ENCODE measurements at places on chromosomes 1 and 21.

DNA sequence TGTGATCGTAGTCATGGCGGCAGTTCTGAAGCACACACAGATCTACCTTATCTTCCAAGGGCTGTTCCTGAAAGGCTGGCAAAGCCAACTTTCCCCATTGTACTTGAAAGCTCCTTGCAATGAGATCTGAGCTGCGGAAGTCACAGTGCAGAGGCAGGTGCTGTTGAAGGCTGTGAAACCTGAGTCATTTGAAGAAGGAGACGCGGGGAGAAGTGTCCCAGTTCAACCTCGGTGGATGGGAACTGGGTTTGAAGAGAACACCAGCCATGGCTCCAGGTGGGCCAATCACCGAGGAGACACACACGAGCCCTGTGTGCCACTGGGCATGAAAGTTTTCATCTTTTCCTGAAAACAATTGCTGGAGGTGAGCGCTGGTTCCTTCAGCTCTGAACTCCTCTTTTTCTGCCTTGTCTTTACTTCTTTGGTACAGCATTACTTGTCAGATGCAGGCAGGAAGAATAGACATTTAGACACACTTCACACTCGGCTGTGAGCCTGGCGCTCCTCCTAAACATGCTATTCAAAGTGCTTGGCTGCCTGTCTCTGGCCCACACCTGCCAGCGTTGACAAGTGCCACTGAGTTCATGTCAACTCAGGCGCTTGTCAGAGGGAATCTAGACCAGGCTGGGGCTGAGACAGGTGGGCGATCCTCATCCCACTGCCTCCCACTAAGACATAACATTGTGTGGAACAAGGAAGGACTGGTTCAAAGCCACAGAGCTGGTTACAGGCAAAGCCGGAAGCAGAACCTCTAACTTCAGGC, 25.7 kb upstream of the PDE9A start:
- no peak for DNase-seq

GRCh38 chr1:230231774-230232145, 164.7 kb downstream of the GALNT2 start:
- DNase-seq, result no peak

- no peak for DNase-seq
Measured at GRCh38 chr1:8386247-8386646, 68.3 kb downstream of the SLC45A1 start.

GRCh38 chr21:44966135-44967081, 26.6 kb downstream of the SLX9 start:
- no peak for DNase-seq

- no peak for DNase-seq
Measured at GRCh38 chr1:36881541-36881940, 152.8 kb downstream of the GRIK3 start.

- DNase-seq, result no peak
Measured at GRCh38 chr1:43797891-43798290, 90.6 kb downstream of the ST3GAL3 start.

DNA sequence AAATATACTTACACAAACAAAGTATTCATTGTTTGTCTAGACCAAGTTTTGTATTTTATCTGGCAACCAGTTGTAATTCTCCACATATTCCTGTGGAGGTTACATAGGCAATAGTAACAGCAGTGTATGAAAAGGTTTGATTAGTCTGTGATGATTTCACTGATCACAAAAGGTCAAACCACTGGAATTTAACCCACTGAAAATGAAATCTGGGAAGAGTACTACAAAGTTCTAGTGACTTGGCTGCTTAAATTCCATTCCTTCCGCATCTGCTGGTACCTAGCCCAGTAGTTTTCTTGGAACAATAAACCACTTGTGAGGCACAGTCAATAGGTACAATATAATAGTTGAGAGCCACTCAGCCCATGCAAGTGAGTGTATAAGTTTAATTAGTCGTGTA, 205.4 kb downstream of the NFIA start:
- no peak for DNase-seq

DNA sequence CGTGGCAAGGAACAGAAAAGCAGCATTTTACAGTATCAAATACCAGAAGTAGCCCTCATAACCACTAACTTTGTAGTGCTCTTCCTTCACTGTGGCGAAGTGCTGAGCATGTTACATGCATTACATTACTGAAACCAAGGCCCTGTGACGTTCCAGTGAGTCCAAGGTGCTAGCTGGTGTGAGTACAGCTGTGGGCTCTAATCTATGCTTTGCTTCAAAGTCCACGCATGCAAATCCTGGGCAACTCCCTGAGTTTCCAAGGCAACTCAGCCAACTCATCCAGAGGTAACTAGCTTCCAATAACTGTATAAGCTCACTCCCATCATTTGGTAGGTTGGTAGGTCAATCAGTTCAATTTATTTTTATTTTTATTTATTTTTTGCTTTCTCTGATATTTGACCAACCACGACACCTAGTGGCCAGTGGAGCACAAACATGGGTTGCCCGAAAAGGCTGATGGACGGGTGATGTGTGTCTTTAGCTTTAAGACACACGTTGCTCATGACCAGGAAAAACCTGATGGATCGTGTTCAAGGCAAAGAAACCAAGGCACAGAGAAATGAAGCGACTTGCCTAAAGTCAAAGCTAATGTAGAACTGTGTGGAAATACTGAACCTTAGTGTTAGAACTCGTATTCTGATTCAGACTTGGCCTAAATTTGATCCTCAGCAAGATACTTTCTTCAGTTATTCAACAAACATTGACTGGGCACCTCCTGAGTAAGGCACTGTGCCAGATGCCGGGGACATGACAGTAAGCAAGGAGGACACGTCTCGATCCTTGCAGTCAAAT, 73.0 kb downstream of the GNG12 start:
- peak; percentile 71 for DNase-seq

DNA sequence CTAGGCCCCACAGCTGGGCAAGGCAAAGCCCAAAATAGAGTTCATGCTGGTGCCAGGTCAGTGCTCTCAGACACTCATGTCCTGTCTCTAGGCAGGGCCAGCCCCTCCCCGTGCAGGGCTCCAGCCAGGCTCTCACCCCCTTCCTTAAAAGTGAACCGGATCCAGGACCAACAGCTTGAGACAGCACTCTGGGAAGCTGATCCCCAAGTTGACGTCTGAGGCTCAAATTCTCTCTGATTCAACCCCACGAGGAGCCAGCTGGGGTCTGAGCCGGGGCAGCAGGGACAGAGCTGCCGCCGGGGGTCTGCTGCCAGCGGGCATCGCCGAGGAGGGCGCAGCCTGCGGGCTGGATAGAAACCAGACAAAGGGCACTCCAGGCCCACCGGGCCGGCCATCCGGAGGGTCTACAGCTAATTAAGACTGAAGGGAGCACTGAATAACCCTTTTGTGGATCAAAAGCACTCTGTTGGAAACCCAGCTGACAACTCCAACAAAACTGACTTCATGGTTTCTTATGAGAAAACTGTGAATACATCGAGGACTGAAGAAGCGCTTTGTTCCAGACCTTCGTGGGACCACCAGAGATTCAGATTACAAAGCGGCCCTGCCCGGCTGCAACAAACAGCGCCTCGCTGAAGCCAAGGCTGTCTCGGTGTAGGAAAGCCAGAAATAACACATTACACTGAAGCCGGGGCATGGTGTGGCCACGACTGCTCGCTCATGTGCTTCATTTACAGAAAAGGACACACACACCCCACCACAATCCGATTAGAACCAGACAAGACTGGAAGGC, 95.8 kb downstream of the PSMG1 start:
- no peak for DNase-seq

- no peak for DNase-seq
Measured at GRCh38 chr1:183881387-183882131, 76.6 kb downstream of the RGL1 start.

DNA sequence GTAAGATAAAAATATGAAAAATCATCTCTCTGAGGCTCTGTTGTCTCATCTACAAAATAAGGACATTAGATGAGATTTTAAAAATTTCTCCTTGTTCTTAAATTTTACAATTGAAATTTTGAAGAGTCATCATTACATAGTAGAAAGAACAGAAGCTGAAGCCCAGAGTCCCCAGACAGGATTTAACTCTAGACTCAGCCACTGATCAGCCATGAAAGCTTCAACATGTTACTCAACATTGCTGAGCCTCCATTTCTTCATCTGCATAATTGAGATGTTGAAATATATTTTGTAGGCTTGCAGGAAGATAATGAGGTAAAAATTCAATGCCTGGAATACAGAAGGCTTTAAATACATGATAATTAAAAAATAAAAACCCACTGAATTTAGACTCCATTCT, 633.3 kb downstream of the LMO4 start:
- no peak for DNase-seq

GRCh38 chr1:229689273-229689672, 63.2 kb downstream of the URB2 start:
- DNase-seq, result no peak

DNA sequence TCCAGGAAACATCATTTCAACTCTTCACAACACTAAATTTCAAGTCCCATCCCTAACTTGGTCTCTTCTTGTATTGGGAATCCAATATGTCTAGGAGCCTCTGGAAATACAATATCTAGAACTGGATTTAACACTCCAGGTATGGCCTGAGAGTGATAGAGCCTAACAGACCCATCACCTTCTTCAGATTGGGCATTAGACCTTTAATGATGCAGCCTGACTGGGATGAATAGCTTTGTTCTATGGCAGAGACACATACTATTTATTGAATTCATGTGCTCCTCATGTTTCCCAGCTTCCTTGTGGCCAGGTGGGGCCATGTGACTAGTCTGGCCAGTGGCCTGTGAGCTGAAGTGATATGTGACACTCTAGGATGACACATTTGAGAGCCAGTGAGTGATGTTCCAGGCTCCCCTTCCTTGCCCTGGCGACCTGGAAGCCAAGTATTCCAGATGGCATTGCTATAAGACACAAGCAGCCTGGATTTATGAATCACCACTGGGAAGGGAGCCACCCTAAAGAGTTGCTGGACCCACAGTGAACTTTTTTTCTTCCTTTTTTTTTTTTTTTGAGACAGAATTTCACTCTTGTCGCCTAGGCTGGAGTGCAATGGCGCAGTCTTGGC, 31.0 kb upstream of the POU3F1 start:
- no peak for DNase-seq

DNA sequence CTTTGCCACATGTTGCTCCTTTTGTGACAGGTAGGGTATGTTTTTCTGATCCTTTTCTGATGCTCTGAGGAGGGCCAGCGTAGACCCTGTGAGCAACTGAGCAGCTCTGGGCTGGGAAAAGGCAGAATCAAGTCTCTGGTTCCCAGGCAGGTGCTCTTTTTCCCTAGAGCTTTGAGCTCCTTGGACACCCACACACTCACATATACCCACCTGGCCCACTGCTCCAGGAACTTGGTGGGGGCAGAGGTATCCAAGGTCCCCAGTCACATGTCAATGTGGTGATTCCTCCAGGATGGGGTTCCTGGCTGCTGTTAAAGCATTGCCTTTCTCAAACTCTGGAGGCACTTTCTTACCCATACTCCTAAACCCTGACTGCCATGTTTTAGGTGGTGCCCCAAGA, 5.4 kb downstream of the CD2 start:
- no peak for DNase-seq

DNA sequence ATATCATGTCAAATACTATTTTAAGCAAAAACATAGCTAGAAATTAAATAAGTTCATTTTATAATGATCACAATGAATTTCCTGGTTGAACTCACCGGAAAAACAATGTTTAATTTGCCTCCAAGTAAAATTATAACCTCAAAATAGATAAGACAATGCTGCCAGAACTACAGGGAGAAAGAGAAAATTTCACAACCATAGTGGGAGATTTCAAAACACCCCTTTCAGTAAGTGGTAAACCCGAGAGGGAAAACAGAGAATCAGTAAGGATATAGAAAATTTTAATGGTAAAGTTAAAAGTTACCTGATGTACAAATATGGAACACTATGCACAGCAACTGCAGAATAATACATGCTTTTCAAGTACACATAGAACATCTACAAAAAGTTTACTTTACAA, 43.2 kb upstream of the PLA2G4A start:
- DNase-seq, result no peak

DNA sequence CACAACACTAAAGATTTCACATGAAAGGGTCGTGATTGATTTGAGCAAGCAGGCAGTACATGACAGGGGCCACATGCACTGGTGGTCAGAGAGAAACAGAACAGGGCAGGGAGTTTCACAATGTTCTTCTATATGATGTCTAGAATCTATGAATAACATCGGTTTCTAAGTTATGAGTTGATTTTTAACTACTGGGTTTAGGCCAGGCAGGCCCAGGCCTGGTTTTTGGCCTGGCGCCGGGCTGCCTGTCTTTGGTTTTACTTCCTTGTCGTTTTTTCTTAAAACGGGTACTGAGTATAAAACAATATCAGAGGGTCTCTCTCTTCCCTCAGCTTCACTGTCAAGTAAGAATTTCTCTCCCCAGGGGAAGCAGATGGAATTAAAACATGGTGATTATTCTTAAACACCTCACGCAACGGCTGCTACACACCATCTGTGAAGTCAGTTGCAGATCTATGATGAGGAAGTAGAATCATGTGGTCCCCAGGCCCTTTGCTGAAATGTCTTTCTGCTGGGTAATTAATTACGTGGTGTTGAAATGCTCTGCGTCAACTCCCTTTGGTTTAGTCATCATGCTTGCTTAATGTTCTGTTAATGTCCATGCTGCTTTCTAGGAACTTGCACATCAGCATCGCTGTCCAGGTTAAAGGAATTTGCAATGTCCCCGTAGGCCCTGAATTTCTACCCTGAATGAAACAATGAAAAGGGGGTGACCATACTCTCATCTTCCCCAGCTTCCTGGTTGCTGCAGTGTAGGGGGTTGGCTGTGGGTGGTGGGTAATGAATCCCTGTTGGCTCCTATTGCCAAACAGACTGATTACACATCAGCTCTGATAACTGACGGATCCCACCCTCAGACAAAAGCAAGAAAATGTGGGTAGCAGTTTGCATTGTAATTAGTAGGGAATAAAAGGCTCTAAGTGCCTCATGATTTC, 70.3 kb downstream of the SERINC2 start:
- DNase-seq, result no peak

GRCh38 chr1:6585841-6586240, 6.0 kb downstream of the ZBTB48 start:
- no peak for DNase-seq

DNA sequence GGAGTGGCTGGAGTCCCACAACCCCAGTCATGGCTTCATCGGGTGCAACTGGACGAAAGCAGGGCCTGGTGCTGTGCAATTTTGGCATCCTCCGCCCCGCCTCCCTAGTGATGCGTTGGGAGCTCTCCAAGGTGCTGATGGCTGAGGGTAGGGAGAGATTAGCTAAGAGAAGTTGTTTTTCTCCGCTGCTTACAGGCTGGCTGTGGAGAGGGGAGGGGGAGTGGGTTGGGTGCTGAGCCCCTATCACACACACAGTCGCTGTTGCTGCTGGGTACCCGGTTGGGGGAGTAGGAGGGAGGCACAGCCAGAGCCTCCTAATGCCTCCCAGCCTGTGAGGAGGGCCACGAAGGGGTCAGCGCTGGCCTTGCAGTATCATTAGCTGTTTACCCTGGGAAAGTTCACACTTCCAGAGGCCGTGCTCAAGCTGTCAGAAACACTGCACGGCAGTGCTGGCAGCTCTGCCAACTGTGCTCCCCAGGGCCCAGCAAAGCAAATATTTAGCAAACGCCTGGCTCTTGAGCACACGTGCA, 110.0 kb downstream of the GRIK3 start:
- DNase-seq, result peak; percentile 22

All from stimulated activated CD4-positive, alpha-beta T cell treated with anti-CD3 and anti-CD28 coated beads, Interleukin-4, amount 100 ng/mL, for 24 hours (primary cell).